Activated T-helper 1 cell treated with anti-CD3 and anti-CD28 coated beads, Interleukin-12 subunit alpha, Interleukin-12 subunit beta, Interleukin-2, Interleukin-4 antibody, amounts not matched to agents 30 ng/mL and 10 ng/mL and 1 ng/mL, durations not matched to agents 14 hours and 24 hours and 36 hours (primary cell): ENCODE measurements at places on chromosomes 6 and 20. TPM values are rescaled to one million over a fixed set of nuclear protein-coding genes. Genes with fewer than 3 reads are reported as not detected.

CTAGE9 gene
- total RNA-seq: not detected in 2 replicates

ZNF341 gene
- 6.7 and 6.8 TPM in 2 replicates for total RNA-seq

DEFB132 gene
- total RNA-seq: not detected in 2 replicates

SIGLEC1 gene
- total RNA-seq: not detected in 2 replicates

RBBP9 gene
- total RNA-seq: 18.6 and 18.7 TPM in 2 replicates

SPTLC3 gene
- total RNA-seq: 0.10 and 0.18 TPM in 2 replicates

HSPA12B gene
- total RNA-seq: not detected in 2 replicates

SAMD5 gene
- 0.05 TPM in 1 of 2 replicates, not detected in the other for total RNA-seq

SNAP91 gene
- not detected in 2 replicates for total RNA-seq

FRS3 gene
- total RNA-seq: 5.2 and 5.3 TPM in 2 replicates

TINAG gene
- total RNA-seq: not detected in 2 replicates

GRCh38 chr6:11855743-11856142 is 77.1 kb upstream of the ADTRP start:
- no peaks in the 10 kb centered on the region for H3K27me3 ChIP-seq
- H3K4me3 ChIP-seq: no peak overlapping the region
- no peaks in the 10 kb centered on the region for H3K4me1 ChIP-seq
- H3K27ac ChIP-seq: no peak overlapping the region

GRCh38 chr6:70282312-70282918 is 20.5 kb downstream of the COL9A1 start:
- H3K27ac ChIP-seq: no peak overlapping the region
- no peaks in the 10 kb centered on the region for H3K4me1 ChIP-seq
- H3K36me3 ChIP-seq: no peaks in the 10 kb centered on the region
- no peak overlapping the region for H3K4me3 ChIP-seq

DNA sequence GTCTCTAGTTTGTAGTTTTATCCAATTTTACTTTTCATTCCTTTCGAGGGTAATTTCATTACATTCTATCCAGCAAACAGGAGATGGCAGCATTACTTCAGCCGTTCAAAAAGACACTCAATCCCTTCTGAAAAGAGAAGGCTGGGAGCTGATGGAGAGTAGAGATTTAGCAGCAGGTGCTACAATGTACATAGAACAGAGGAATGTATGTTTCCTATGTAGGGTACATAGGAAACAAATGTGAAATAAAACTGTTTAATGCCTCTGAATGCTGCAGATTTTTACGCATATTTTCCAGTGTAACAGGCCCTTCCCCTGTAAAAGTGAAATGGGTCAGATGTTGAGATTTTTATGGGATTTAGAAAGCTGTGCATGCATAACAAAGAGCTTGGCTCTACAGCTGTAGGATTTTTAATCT is 16.0 kb downstream of the RPS12 start:
- no peak overlapping the region for H3K27ac ChIP-seq
- no peak overlapping the region for H3K4me3 ChIP-seq
- no peaks in the 10 kb centered on the region for H3K36me3 ChIP-seq
- peaks cover 9% of the 10 kb centered on the region for H3K27me3 ChIP-seq

DNA sequence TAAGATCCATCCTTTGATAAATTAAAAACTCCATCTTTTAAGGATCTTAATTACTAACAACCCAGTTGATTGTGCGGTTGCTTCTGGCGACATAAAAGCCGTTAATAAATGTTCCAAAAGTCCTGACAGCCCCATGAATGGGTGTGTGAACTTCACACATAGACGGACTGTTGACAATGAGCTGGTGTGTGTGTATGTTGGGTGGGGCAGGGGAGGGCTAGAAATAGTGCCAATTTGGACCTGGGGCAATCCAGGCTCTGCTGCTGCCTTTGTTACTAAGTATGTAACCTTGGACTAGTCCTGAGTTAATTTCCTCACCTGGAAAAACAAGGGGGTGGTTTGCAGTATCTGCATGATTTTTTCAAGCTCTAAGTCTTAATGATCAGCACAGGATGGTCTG is 4.2 kb downstream of the MAS1 start:
- peaks cover 20% of the 10 kb centered on the region for H3K27me3 ChIP-seq
- H3K27ac ChIP-seq: no peak overlapping the region
- H3K4me3 ChIP-seq: no peak overlapping the region
- DNase-seq: no peak
- H3K36me3 ChIP-seq: no peaks in the 10 kb centered on the region

GRCh38 chr20:10434467-10434831 is 427 bp upstream of the MKKS start:
- no peaks in the 10 kb centered on the region for H3K27me3 ChIP-seq
- peak overlapping the region; percentile 97 for H3K27ac ChIP-seq
- peak overlapping the region; percentile 94 for H3K4me3 ChIP-seq
- no peaks in the 10 kb centered on the region for H3K36me3 ChIP-seq

GRCh38 chr6:142804490-142804889 is 140.5 kb downstream of the HIVEP2 start:
- peaks cover 45% of the 10 kb centered on the region for H3K36me3 ChIP-seq
- H3K27me3 ChIP-seq: no peaks in the 10 kb centered on the region
- H3K4me3 ChIP-seq: no peak overlapping the region
- DNase-seq: no peak

- H3K4me3 ChIP-seq: no peak overlapping the region
- no peaks in the 10 kb centered on the region for H3K4me1 ChIP-seq
- no peak overlapping the region for H3K27ac ChIP-seq
- no peaks in the 10 kb centered on the region for H3K27me3 ChIP-seq
- no peak for DNase-seq
Observed at GRCh38 chr6:112683926-112684325, 336.8 kb downstream of the RFPL4B start.

- H3K4me3 ChIP-seq: no peak overlapping the region
- peaks cover 11% of the 10 kb centered on the region for H3K27me3 ChIP-seq
- H3K36me3 ChIP-seq: no peaks in the 10 kb centered on the region
- peaks cover 28% of the 10 kb centered on the region for H3K4me1 ChIP-seq
Observed at GRCh38 chr6:16832043-16832567, 70.8 kb upstream of the ATXN1 start.

GRCh38 chr6:82237013-82237412 is 10.5 kb downstream of the IBTK start:
- peaks cover 26% of the 10 kb centered on the region for H3K36me3 ChIP-seq
- DNase-seq: no peak

- peak overlapping the region; percentile 81 for H3K27ac ChIP-seq
- H3K27me3 ChIP-seq: peaks cover 2% of the 10 kb centered on the region
- H3K36me3 ChIP-seq: peaks cover 21% of the 10 kb centered on the region
- peak; percentile 54 for DNase-seq
- peaks cover 44% of the 10 kb centered on the region for H3K4me1 ChIP-seq
Observed at GRCh38 chr6:43172104-43173007, 1.3 kb downstream of the SRF start.

- H3K27ac ChIP-seq: no peak overlapping the region
- H3K36me3 ChIP-seq: peaks cover 12% of the 10 kb centered on the region
- no peak overlapping the region for H3K4me3 ChIP-seq
- no peak for DNase-seq
- H3K4me1 ChIP-seq: peaks cover 22% of the 10 kb centered on the region
- no peaks in the 10 kb centered on the region for H3K27me3 ChIP-seq
Observed at GRCh38 chr6:34633785-34634184, 62.8 kb downstream of the ILRUN start.

DNA sequence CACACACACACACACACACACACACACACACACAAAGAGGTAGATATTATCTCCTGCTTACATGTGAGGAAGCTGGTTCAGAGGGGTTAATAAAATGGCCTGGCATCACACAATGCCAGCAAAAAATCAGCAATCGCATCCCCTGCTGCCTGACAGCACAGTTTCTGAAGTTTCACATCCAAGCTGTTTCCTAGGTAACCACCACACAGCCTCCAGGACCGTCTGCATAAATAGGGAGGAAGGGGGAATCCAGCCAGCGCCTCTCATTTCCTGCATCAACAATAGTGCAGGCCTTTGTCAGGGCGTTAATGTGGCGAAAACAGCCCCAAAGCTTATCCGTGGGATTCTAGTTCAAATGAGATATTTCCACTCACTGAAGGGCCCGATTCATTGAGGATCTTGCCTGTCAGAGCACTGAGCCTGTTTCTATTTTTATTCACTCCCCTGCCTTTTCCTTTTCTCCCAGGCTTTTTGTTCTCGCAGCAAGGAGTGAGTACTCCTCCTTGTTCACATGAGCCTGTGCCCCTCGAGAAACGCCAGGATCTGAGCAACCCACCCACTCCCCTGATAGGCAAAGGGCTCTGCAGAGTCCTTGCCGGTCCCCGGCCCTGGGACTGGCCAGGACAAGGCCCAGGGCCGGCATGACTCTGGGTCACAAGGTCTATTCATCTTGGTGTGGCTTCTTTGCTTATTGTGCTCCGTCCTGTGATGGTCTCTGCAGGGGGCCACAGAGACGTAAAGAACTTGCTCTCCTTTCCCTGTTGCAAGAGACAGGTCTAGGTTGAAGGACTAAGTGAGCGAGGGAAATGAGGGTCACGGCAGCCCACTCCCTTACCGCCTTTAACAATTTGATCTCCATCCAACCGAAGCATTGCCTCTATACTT is 32.7 kb downstream of the TUBB2B start:
- no peak overlapping the region for H3K27ac ChIP-seq
- H3K4me3 ChIP-seq: no peak overlapping the region
- H3K36me3 ChIP-seq: no peaks in the 10 kb centered on the region
- H3K4me1 ChIP-seq: no peaks in the 10 kb centered on the region
- peaks cover 8% of the 10 kb centered on the region for H3K27me3 ChIP-seq
- DNase-seq: no peak

- no peak overlapping the region for H3K27ac ChIP-seq
- no peak for DNase-seq
- H3K27me3 ChIP-seq: no peaks in the 10 kb centered on the region
- no peak overlapping the region for H3K4me3 ChIP-seq
- no peaks in the 10 kb centered on the region for H3K36me3 ChIP-seq
Observed at GRCh38 chr6:155381673-155382337, 67.5 kb upstream of the TFB1M start.

DNA sequence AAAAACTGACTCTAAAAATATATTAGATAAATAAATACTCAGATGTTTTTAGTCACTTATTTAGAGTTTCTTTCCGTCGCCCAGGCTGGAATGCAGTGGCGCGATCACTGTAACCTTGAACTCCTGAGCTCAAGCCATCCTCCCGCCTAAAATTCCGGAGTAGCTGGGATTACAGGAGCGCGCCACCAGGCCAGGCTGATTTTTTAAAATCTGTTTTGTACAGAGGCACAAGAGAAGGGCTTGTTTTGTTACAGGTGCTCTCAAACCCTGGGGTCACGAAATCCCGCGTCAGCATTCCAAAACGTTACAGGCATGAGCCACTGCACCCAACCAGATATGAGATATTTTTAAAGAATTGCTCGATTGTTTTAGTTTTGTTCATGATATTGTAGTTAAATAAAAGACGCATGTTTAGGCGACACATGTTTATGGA is 40.7 kb upstream of the BTN3A2 start:
- H3K36me3 ChIP-seq: no peaks in the 10 kb centered on the region
- peaks cover 59% of the 10 kb centered on the region for H3K4me1 ChIP-seq
- no peak for DNase-seq
- H3K4me3 ChIP-seq: no peak overlapping the region
- no peak overlapping the region for H3K27ac ChIP-seq

DNA sequence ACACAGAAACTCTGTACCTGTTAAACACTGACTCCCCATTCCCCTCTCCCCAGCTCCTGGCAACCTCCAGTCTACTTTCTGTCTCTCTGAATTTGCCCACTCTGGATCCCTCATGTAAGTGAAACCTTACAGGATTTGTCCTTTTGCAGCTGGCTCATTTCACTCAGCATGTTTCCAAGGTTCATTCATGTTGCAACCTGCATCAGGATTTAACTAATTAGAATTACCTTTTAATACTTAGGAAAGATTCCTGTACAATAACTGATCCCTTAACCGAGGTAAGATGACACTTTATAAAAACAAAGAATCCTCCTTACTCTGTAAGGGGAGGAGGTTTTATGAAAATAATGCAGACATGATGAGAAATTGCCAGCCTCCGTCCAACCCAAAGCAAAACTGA is 113.1 kb upstream of the MTHFD1L start:
- H3K4me3 ChIP-seq: no peak overlapping the region
- peaks cover 2% of the 10 kb centered on the region for H3K27me3 ChIP-seq
- DNase-seq: no peak
- H3K36me3 ChIP-seq: no peaks in the 10 kb centered on the region

GRCh38 chr6:139882234-139882633 is 507.8 kb upstream of the CITED2 start:
- no peak overlapping the region for H3K27ac ChIP-seq
- peaks cover 6% of the 10 kb centered on the region for H3K4me1 ChIP-seq
- DNase-seq: no peak
- H3K27me3 ChIP-seq: peaks cover 3% of the 10 kb centered on the region
- H3K4me3 ChIP-seq: no peak overlapping the region

DNA sequence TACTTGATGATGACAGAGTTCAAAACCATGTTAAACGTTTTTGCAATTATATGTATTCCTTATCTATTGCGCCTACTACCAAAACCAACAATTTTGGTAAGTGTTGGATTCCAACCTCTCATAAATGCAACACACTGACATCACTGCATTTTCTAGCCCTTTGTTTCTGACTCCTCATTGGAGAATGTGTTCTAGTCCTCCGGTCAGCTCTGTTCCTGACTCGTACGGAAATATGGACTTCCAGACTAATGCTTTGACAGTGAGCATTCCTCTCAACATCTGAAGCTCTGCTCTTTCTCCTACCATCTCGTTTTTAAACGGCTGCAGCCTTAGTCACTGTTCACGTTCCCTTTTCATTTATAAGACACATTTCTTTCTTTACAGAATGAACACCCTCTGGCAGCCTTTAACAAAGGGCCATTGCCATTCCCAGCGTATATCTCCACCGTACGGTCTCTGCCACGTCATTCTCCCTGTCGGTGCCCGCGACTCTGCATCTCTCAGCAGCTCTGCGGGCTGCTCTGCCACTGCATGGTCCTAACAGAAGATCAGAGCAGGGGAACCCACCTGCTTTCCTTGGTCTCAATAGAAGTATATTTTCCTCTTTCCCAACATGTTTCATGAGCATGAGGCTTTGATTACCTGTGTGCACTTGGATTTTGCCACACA is 103.0 kb upstream of the SYNDIG1 start:
- H3K27ac ChIP-seq: no peak overlapping the region
- DNase-seq: no peak
- no peaks in the 10 kb centered on the region for H3K36me3 ChIP-seq

DNA sequence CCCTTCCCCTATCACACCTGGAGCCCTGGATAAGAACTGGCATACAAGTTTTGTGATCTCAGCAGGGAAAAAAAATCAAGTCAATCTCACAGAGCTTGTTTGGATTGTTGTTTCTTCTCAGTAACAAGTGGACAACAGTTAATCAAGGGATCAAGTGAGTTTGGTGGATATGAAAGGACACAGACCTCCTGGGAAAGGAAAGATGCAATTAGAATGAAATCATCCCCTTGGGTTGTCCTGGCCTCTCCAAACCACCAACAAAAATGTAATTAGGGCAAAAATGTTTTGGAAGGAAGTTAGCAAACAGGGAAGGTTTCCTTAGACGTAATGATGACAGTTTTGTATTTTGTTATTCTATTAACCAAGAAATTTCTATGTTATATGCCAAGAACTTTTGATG is 99.1 kb upstream of the PRDM1 start:
- peaks cover 79% of the 10 kb centered on the region for H3K4me1 ChIP-seq
- no peak overlapping the region for H3K4me3 ChIP-seq
- H3K27me3 ChIP-seq: peaks cover 13% of the 10 kb centered on the region
- H3K36me3 ChIP-seq: peaks cover 3% of the 10 kb centered on the region
- DNase-seq: no peak
- no peak overlapping the region for H3K27ac ChIP-seq

GRCh38 chr6:22251348-22251747 is 45.5 kb downstream of the PRL start:
- H3K27ac ChIP-seq: no peak overlapping the region
- no peak overlapping the region for H3K4me3 ChIP-seq
- no peaks in the 10 kb centered on the region for H3K36me3 ChIP-seq
- no peaks in the 10 kb centered on the region for H3K4me1 ChIP-seq
- H3K27me3 ChIP-seq: no peaks in the 10 kb centered on the region
